Right lung (tissue), 10 donors: ENCODE measurements at places on chromosomes 7 and 10.

DNA sequence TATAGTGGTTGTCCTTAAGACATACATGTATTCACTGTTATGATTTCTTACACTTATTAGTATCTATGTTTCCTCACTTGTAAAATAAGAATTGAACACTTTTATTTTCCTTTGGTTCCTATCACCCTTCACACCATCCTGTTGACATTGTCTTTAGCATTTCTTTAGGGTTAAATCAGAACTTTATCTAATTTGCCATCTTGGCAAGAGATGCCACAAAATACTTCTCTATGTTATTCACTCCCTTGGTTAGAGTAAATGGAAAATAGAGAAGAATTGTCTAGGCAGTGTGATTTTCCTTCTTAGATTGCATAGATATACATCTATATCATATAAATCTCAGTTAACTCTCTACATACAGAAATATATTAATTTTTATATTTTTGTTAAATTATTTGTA, 204.7 kb downstream of the SEMA3D start:
- DNase-seq, result no peak

DNA sequence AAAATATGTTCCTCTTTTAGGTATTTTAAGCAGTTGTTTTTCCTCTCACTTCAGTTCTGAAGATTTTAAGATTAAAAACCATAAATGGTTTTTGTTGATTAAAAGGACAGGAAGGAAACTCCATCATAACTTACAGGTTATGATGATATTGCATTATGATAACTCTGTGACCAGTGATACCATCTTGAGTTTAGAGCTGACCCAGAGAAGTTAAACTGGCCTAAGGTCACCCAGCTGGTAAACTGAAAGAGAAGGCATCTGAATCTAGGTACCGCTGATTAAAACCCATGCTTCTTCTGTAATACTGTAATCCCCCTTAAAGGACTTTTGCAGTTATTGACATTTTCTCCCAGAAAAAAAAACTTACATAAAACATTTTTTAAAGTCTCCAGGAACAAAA, 29.6 kb downstream of the LOXL4 start:
- DNase-seq, result no peak

GRCh38 chr10:95246582-95247051, 44.2 kb downstream of the PDLIM1 start:
- peak; percentile 61 for DNase-seq

DNA sequence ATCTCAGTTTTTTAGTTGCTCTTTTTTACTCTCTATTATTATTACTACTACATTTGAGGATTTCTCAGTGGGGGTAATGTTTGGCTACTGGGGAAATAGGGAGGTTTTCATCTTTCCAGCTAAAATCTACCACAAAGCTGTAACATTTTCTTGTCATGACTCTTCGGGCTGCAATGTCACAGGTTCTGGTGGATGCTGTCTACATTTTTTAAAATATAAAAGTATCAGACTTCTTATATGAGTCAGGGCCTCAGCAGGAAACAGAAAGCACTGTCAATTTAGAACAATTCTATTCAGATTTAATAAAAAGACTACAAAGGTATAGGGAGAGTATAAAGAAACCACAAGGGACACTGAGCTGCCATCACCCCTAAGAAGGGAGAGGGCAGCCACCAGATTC, 61.6 kb downstream of the DNAJC12 start:
- DNase-seq, result no peak

DNA sequence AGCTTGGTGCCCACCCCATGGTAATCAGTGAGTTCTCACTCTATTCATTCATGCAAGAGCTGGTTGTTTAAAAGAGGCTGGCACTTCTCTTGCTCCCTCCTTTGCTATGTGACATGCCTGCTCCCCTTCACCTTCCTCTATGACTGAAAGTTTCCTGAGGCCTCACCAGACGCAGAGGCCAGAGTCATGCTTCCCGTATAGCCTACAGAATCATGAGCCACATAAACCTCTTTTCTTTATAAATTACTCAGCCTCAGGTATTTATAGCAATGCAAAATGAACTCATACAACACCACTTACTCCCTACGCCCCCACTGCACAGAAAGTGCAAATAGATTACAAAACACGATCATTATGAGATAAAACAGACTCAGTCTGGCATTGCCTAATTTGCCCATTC, 39.0 kb downstream of the SEC61G start:
- no peak for DNase-seq

DNA sequence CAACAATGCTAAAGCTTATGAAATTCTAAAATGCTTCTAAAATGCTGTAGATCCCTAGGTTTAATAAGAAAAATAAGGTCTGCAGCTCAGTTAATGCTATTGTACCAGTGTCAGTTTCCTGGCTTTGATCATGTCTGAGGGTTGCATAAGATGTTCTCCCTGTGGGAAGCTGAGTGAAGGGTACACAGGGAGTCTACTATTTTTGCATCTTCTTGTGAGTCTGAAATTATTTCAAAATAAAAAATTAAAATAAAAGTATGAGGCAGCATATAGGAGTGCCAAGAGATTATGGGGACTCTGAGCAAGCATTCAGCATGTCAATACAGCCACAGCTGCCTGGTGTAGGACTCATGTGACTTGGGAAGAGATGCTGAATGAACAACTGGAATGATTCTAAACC, 14.7 kb downstream of the CHST15 start:
- DNase-seq, result no peak

- no peak for DNase-seq
These were observed 136.0 kb upstream of the WDR11 start for GRCh38 chr10:120715171-120715570.

DNA sequence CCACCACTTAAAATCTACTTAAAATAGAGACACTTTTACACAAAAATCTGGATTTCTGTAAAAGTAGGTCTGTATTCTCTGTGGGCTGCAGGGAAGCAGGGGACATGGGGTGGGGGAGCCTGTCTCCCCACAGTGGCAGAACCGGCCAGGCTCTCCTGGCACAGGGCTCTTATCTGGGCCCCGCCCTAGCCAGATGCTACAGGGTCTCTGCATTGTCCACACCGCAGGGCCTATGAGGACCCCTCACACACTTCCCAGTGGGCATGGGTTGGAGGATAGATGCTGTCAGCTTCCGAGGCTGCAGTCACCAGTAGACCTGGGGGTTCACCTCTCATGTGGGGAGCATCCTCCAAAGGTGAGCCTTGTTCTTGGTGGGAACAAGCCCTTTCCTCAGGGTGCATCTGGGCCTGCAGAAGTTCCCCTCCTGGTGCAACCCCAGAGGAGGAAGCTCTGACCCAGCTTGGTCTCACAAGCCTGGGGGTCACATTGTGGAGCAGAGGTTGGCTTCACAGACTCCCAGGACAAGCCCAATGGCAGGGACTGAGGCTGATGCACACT, 15.4 kb upstream of the MYL7 start:
- DNase-seq, result no peak

DNA sequence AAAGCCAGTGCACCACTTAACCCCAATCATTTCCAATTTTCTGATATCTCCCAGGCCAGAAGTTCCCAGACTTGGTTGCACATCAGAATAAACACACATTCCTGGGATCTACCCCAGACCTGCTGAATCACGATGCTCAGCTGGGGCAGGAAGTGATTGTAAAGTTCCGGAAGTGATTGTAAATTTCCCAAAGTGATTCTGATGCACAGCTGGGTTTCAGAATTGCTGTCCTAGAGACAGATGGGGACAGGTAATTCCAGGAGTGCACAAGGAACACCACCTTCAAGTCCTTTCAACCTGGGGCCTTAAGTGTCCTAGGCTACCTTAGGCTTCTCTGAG, 104.2 kb upstream of the EEPD1 start:
- no peak for DNase-seq

GRCh38 chr7:26307226-26307625, 15.6 kb downstream of the SNX10 start:
- DNase-seq, result no peak
